ENCODE measurements at places on chromosomes 6 and 20. TPM values are rescaled to one million over a fixed set of nuclear protein-coding genes. Genes with fewer than 3 reads are reported as not detected.

Gene SLC39A7
- 45.8 TPM for total RNA-seq

DNA sequence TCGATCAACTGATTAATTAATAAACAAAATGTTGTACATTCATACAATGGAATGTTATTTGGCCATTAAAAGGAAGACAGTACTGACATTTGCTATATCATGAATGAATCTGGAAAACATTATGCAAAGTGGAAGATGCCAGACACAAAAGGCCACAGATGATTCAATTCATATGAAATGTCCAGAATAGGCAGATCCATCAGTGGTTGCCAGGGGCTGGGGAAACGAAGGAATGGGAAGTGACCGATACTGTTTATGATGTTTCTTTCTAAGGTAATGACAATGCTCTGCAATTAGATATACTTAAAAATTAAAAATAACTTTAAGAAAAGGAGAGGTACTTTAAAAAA lies 37.2 kb downstream of the ELOVL5 start:
- DNase-seq = no peak

DNA sequence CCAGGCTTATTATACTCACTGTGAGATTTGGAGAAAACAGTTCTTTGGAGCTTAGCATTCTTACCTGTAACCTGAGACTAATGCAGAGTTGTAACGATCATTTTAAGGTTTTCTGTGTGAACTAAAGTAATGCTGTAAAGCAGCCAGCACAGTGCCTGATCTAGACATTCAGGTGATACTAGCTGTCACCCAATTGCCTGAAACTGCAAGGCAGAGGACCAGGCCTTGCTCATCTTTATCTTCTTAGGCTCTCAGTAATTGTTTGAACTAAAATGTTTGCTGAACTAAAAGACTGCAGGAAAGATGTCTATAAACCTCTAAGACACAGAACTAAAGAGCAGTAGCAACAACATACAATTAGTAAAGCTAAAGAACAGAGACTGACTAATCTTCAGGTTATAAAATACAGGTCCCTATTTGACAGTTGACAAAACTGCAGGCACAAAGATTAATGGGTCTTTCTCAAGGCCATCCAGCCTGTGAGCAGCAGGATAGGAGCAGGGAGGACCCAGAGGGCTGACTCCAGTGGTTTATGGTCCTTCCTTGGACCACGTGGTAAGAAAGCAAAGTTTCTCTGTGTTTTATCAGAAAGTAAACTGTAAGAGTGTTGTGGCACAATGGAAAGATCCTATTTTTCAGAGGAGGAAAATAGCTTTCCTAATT lies 31.4 kb downstream of the SMLR1 start:
- DNase-seq = no peak

- DNase-seq = no peak
Measured at GRCh38 chr6:15504581-15505350, 158.1 kb downstream of the DTNBP1 start.

Measured in activated naive CD4-positive, alpha-beta T cell treated with anti-CD3 and anti-CD28 coated beads, Interleukin-2, amount 50 U/mL, for 72 hours (primary cell).